Hypothalamus (tissue), 51 donors: ENCODE measurements at places on chromosomes 13 and 19.

GRCh38 chr13:38821770-38822551 is 135.1 kb downstream of the FREM2 start:
- no peak for DNase-seq

- no peak for DNase-seq
Observed at GRCh38 chr13:52447354-52447753, 3.1 kb downstream of the VPS36 start.

GRCh38 chr19:58170860-58171259 is 12.0 kb upstream of the ZNF274 start:
- DNase-seq: no peak

DNA sequence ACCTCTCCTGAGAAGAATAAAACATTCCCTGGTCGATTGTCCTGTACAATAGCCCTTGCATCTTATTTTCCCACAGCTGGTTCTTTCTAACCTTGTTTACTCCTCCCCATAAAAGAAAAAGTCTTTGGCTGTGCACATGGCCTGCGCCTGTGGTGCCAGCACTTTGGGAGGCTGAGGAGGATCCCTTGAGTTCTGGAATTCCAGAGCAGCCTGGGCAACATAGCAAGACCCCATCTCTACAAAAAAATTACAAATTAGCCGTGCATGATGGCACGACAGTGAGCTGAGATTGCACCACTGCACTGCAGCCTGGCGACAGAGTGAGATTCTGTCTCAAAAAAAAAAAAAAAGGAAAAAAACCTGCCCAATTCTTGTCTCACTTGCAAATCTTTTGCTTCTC is 7.2 kb upstream of the NUP62 start:
- no peak for DNase-seq

GRCh38 chr19:10478476-10478875 is 24.7 kb downstream of the KEAP1 start:
- no peak for DNase-seq

DNA sequence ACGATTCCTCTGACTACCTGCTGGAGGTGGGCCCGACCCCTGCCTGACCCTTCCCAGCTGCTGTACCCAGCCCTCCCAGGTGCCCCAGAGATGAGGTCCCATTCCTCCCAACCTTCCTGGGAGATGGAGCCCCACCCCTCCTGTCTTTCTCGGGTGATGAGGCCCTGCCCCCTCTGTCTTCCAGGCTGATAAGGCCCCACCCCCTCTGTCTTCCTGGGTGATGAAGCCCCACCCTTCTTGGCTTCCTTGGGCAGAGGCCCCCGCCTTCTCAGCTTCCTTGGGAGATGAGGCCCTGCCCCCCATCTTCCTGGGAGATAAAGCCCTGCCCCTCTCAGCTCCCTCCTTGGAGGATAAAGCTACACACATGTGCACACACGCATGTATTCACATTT is 47.9 kb downstream of the CERS4 start:
- DNase-seq: no peak

- DNase-seq: no peak
Observed at GRCh38 chr13:100508455-100508854, 80.1 kb downstream of the GGACT start.

DNA sequence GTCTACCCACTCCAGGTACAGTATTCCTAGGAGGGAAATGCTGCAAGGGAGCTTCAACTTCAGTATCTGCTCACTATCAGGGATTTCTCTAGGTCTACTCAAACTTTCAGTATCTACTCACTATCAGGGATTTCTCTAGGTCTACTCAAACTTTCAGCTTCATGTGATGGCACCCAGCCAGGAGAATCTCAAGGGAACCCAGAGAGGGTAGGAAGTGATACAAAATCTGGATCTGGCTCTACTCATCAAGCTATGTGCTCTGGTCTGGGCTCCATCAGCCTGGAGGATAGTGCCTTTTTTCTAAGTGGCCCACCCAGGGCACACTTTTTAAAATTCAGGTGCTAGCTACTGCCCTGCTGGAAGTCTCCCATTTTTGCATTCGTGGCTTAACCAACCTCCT is 52.3 kb upstream of the FNDC3A start:
- DNase-seq: no peak

DNA sequence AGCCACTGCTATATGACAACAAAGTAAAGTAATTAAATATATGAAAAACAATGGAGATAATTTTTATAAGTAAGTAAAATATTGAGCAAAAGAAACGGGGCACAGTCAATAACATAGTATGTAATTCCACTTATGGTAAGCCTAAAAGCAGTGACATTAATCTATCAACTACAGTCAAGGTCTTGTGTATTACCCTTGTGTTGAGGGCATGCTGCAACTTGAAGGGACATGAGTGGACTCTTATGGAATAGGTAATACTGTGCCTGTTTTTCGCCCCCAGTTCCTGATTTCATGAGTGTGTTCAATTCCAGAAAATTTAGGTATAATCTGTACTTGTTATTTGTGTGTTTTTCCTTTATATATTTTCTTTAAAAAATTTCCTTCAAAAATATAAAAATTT is 201.3 kb upstream of the SLITRK6 start:
- no peak for DNase-seq

DNA sequence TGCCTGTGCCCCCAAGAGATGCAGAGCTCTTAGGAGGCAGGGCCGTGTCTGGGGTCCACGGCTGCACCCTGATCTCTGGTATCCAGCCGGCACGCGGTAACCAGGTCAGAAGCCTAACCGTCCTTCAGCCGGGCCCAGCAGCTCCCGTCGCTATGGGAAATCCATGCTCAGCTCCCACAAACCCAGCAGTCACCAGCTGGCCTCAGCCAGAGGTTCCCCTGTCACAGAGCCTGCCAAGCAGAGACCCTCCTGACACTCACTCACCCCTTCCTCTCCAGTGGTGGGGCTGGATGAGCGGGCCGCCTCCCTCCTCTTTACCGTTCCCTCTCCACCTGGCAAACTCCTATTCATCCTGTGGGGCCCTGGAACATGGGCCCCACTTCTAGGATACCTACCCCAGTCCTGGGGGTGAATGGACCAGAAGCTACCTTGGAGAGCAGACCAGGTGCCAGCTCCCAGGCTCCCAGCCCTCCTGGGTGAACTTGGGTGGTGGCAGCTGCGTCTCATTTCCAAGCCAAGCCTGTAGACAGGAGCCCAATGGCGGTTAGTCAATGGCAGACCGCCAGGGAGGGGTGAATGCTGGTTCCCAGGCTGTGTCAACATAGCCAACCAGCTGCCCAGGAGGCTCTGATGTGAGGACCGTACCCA is 21.4 kb upstream of the TCF3 start:
- no peak for DNase-seq

DNA sequence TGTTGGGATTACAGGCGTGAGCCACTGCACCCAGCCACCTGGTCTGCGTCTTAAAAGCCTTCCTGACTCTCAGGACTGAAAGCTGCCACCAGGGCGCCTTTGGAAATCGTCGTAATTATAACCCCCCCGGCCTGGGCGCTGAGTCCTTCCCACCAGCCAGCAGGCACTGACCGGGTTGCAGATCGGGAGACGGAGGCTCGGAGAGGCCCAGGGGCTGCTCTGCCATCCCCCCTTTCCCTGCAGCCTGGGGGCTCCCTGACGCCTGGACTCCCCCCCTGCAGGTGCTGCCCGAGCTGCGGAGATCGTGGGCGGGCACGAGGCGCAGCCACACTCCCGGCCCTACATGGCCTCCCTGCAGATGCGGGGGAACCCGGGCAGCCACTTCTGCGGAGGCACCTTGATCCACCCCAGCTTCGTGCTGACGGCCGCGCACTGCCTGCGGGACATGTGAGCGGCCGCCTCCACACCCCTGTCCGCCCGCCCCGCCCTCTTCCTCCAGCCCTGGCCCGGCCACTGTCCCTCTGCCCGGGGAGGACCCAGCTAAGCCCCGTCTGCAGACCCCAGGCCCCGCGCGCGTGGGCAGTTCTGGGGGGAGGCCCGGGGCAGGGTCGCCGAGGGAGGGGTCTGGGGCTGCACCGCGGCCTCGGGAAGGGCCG is 2.5 kb downstream of the PRTN3 start:
- DNase-seq: no peak

GRCh38 chr19:18450931-18451836 is 13.3 kb upstream of the ISYNA1 start:
- peak; percentile 79 for DNase-seq

- no peak for DNase-seq
Observed at GRCh38 chr13:50410921-50411746, 395.9 kb downstream of the KCNRG start.

DNA sequence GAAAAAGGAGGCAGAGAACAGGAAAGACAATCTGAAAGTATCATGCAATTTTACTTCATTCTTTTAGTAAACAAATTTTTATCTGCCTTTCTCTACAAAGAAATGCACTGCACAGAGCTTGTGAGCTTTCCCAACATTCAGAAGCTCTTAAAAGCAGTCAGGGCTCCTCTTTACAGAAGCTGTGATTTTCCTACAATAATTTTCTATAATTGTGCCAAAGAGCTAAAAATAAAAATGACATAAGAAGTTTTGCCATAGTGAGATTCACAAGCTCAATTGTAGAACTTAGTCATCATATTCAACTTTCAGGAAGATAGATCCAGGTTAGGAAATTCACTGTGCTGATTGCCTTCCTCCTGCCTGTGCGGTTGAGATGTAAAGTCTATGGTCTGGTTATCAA is 341.4 kb downstream of the PCDH9 start:
- DNase-seq: no peak

GRCh38 chr19:42410371-42410770 is 16.8 kb downstream of the LIPE start:
- no peak for DNase-seq

GRCh38 chr13:44271915-44272341 is 101.7 kb upstream of the SERP2 start:
- DNase-seq: no peak

- DNase-seq: no peak
Observed at GRCh38 chr13:71618159-71618558, 248.8 kb downstream of the DACH1 start.

- no peak for DNase-seq
Observed at GRCh38 chr13:99866781-99867180, 104.8 kb downstream of the ZIC5 start.

- peak; percentile 17 for DNase-seq
Observed at GRCh38 chr13:97028441-97029299, 34.4 kb upstream of the OXGR1 start.

DNA sequence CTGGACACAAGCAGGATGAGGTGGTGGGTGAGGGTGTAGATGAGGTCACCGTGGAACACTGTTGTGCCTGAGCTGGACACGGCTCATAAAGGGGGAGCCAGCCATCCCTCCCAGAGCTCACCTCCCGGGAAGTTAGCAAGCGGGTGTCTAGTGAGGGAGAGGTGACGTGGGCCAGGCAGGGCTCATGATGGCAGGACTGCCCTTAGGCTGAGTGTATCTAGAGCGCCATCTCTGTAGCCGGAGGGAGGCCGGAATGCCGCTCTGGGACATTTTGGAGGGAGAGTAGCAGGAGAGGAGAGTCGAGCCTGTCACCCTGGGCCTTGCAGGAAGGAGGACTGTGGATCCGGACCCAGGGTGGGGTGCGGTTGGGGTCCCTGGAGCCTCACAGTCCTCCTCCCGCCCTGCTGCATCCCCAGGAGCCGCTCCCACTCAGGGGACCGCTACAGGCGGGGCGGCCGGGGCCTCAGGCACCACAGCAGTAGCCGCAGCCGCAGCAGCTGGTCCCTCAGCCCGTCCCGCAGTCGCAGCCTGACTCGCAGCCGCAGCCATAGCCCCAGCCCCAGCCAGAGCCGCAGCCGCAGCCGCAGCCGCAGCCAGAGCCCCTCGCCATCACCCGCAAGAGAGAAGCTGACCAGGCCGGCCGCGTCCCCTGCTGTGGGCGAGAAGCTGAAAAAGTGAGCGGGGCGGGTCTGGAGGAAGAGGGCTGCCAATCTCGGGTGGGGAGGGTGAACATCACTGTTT is 9.2 kb downstream of the ZNF296 start:
- DNase-seq: no peak

GRCh38 chr19:17926044-17926443 is 6.8 kb upstream of the CCDC124 start:
- no peak for DNase-seq

DNA sequence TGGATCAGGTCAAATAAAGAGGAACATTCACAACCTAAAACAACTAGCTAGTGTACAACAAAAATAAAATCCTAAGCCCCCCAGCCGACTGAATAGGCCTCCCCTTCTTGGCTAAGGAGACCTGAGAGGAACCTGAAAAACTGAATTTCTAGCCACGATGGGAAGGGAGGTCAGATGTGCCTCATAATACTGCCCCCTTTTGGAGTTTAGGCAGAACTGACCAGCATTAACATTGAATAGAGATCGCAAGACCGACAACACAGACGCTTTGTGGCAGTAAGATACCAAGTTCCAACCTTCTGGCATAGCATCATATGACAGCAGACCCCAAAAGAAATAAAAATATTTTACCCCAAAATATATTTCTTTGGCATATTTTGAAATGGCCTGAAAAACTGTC is 15.9 kb downstream of the CBY2 start:
- no peak for DNase-seq

DNA sequence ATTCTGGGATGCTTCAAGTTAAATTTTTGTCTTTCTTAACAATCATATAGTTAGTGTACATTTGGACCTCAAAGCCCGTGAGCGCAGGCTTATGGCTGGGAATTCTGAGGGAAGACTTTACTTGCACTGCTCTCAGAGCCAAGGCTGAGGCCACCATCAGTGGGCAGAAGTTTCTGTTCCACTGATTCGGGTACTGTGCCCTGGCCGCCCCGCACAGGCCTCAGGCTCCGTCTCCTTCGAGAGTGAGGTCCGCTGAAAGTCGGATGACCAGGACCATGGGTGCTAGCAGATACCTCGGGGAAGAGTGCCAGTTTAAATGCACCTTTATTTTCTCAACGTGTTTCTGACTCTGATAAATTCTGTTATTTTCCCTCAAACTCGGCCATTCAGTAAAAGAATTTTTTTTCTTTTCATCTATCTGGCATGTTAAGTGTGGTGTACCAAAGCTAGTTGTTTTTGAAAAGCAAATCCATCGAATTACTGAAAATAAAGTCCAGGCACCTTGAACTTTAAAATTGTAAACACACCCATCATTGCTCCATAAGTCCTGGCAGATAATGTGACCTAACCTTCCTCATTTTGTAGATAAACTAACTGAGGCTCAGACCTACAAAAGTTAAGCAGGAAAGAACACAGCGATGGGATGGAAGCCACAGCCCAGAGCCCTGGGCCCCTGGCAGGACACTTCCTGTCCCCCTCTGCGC is 126.7 kb downstream of the SOX1 start:
- no peak for DNase-seq

DNA sequence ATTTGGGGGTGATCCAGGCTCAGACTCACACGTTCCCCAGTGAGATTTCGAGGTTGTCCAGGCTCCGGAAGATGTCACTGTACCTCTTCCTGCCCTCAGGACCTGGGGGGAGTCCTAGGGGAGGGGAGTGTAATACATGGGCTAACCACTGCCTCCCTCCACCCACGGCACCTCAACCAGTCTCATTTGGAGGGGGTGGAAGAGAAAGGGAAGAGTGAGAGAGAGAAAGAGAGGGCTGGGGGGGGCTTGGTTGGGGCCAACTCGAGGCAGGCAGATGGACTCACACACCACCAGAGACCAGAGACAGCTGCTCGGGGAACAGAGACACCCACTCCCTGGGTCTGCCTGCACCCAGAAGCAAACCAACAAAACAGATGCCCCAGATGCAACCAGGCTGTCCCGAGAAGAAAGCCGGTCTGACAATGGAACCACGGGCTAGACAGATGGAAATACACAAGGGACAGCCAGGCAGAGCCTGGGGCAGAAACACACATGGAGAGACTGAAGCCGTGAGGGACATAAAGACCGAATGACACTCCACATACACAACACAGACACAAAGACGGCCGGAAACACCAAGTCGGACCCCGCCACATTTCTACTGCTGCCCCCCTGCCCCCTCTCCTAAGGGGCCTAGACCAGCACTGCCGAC is 825 bp downstream of the GMIP start:
- no peak for DNase-seq

- DNase-seq: no peak
Observed at GRCh38 chr19:38369584-38369983, 4.8 kb upstream of the PSMD8 start.

GRCh38 chr13:73482556-73482955 is 423.8 kb downstream of the KLF5 start:
- no peak for DNase-seq
